Activated CD8-positive, alpha-beta memory T cell treated with anti-CD3 and anti-CD28 coated beads, Interleukin-2, amount 10 ng/mL, durations not matched to agents 7 days and 5 days (primary cell): ENCODE measurements at places on chromosomes 6 and 20. TPM values are rescaled to one million over a fixed set of nuclear protein-coding genes. Genes with fewer than 3 reads are reported as not detected.

Gene GDAP1L1
- not detected for total RNA-seq

Gene MUCL3
- total RNA-seq: not detected

DNA sequence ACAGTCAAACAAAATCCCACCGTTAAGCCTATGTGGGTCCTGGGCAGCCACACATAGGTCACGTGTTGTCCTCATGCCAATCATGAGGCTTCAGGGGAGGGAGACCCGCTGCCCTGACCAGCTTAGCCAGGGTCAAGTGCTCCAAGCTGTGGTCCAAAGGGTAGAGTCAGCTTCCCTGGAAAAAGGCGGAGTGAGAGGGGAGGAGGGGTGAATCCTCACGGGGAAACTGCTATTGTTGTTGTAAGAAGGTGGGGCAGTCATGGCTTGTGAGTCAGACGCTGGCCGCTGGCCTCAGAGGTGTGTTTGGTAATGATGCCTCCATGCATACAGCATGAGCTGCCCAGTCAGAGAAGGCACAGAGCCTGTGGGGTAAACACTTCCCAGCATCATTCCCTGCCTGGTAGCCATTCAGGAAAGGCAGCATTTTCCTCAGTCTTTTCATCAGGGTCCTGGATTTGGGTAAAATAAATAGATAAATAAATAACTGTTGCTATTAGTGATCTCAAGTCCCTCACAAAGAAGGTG, 8.7 kb downstream of the CST3 start:
- no peak for DNase-seq

Gene CCHCR1
- total RNA-seq: 48.3 TPM

Gene SULF2
- total RNA-seq: 2.0 TPM

DNA sequence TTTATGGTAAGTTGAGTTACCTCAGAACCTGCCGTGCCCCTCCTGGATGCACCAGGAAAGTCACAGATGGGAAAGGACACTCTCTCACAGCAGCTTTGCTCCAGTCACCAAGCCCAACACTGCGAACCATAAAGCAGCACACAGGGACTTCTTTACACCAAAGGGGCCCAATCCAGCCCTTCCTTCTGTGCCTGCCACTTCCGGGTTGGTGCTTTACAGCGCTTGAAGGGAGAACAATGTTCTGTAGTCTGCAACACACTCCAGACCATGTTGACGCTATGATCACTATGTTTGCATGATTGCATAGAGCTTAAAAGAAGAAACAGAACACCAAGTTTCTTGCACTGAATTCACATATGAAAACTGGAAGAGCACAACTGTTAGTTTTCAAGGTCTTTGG, 57.1 kb downstream of the SERAC1 start:
- no peak for DNase-seq
